Activated CD8-positive, alpha-beta memory T cell treated with anti-CD3 and anti-CD28 coated beads, Interleukin-2, amount 50 U/mL, for 48 hours (primary cell): ENCODE measurements at places on chromosomes 6 and 20.

DNA sequence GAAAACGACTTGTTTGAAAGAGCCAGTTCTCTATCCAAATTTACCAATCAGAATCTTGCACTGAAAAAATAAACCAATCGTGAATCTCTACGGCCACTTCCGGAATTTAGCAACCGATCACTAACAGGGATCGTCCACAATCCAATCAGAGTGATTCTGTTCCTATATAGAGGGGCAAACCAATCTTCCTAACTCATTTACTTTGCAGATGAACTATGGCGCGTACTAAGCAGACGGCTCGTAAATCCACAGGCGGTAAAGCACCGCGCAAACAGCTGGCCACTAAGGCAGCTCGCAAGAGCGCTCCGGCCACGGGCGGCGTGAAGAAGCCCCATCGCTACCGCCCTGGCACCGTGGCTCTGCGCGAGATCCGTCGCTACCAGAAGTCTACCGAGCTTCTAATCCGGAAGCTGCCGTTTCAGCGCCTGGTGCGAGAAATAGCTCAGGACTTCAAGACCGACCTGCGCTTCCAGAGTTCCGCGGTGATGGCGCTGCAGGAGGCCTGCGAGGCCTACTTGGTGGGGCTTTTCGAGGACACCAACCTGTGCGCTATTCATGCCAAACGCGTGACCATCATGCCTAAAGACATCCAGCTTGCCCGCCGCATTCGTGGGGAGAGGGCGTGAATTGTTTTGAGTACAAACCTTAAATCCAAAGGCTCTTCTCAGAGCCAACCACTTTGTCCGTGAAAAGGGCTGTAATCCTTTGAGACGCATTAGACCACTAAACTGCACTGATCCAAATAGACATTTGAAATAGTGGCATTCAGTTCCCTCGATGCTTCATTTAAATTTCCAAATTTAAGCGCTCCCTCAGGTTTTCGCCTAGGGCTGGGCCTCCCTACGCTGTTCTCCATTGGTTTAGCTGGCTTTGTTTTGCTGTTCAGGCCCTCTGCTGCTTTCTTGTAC lies 138.0 kb downstream of the HFE start:
- DNase-seq = no peak

GRCh38 chr20:44173846-44174245 lies 13.1 kb downstream of the JPH2 start:
- DNase-seq = no peak

- no peak for DNase-seq
These were observed 3.2 kb downstream of the TFB1M start for GRCh38 chr6:155311086-155311485.

- DNase-seq = no peak
These were observed 31.7 kb upstream of the NTSR1 start for GRCh38 chr20:62676976-62677375.

DNA sequence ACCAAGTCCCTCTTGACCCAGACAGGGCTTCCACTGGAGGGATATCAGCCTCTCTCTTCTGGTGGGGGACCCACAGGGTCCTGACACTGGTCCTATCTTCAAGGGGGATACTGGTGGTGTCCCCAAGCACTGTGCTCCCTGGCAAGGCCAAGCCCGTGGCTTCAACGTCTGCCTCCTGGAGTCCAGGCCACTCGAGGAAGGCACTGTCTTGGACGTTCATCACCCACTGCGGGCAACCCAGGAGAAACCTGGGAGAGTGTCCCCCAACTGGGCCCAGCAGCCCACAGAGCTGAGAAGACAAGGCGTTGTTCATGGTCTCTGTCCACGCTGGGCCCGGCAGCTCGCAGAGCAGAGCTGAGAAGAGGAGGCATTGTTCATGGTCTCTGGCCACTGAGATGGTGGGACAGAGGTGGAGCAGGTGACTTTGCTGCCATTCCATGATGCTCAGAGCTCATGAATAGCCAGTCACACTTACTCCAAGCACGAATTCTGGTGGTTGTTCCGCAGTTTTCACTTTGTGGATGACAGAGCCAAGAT lies 37.5 kb upstream of the FRMD1 start:
- DNase-seq = no peak

DNA sequence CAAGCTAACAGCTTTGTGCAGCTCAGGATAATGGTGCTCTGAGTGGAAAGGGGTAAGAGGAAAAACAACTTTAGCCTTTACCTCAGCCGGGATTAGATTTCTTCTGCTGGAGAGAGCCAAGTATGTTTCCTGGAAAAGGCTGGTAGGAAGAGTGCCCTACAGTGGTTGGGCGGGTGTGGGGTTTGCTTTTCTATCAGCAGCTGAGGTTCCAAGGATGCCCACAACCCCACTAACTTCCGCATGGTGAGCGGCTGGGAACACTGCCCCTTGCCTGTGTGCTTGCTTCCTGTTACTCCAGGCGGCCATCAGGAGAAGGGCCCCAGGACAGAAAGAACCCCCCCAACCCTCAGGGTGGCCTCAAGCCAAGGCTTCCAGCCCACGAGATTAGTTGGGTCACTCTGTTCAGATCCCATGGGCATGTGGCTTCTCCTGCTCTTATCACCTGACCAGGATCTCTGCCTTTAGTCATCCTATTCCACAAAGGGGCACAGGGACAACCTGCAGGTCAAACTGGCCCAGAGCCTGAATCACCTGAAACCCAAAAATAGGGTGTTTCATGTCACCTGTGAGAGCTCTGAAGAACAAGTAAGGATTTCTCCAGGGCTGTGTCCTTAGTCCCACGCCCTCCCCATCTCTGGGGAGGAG lies 10.5 kb downstream of the MRPS18A start:
- no peak for DNase-seq
